ENCODE measurements at places on chromosomes 2 and 18.

- DNase-seq = no peak
Measured at GRCh38 chr2:120596990-120597594, 138.6 kb upstream of the GLI2 start.

GRCh38 chr2:238250896-238251295 is 11.1 kb upstream of the HES6 start:
- no peak for DNase-seq

GRCh38 chr18:6745504-6746031 is 16.1 kb downstream of the ARHGAP28 start:
- no peak for DNase-seq

- no peak for DNase-seq
Measured at GRCh38 chr2:60527762-60528161, 25.7 kb downstream of the BCL11A start.

GRCh38 chr18:45207328-45207727 is 407.9 kb upstream of the SLC14A2 start:
- DNase-seq = no peak

DNA sequence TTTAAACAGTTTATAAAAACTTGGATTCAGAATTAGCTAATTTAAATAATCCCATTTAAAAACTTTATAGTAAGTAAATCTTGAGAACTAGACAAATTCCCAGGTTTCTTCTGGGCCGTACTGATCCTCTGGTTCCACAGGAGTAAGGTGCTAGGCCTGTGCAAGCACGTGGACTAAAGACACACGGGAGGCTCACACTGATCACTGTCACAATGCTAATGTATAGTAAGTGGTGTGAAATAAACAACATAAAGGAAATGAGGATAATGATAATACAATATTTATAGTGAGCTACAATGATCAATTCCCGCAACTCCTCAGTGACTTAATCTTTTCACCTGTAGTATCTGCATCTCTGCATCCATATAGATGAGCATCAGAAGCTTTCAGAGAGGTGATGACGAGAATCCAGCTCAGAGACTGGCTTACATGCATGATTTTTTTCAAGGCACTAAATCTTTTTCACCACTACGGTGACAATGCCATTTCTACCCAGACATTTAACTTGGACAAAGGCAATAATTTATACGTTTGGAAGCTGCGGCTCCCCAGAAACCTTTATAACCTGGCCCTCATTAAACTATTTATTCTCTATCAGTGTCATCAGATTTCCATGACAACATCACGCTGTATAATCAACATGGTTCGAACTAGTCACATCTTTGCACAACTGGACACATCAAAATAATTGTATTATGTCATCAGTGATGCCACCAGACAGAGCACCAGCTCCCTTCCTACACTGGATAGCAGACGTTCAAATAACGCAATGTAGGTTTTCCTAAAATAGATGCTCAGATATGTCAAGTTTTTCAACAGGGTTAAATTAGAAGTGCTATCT is 196.2 kb downstream of the ZNF385B start:
- no peak for DNase-seq

DNA sequence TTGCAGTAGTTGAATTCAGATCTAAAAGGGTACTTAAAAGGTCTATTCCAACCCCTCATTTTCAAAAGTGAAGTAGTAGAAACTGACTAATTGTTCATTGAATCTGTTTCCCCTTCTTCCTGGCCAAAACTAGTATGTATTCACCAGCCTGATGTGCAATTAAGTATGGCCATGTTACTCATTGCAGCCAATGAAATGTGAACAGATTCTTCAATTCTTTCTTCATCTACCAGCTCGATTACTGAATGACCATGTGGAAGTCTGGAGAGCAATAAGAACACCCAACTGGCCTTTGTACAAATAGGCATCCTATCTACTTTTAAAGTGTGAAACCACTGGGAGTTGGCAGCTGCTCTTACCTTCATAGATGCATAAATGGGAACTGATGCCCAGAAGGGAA is 449.0 kb upstream of the ID2 start:
- no peak for DNase-seq

- DNase-seq = no peak
Measured at GRCh38 chr2:54983345-54984220, 66.7 kb downstream of the RTN4 start.
